NCI-H748 treated with DMSO at 0.1 percent for 48 hours (cell line): ENCODE measurements at places on chromosomes 11 and 22.
A peak's percentile ranks its signal among the peaks of the same experiment; 100 is the strongest.

DNA sequence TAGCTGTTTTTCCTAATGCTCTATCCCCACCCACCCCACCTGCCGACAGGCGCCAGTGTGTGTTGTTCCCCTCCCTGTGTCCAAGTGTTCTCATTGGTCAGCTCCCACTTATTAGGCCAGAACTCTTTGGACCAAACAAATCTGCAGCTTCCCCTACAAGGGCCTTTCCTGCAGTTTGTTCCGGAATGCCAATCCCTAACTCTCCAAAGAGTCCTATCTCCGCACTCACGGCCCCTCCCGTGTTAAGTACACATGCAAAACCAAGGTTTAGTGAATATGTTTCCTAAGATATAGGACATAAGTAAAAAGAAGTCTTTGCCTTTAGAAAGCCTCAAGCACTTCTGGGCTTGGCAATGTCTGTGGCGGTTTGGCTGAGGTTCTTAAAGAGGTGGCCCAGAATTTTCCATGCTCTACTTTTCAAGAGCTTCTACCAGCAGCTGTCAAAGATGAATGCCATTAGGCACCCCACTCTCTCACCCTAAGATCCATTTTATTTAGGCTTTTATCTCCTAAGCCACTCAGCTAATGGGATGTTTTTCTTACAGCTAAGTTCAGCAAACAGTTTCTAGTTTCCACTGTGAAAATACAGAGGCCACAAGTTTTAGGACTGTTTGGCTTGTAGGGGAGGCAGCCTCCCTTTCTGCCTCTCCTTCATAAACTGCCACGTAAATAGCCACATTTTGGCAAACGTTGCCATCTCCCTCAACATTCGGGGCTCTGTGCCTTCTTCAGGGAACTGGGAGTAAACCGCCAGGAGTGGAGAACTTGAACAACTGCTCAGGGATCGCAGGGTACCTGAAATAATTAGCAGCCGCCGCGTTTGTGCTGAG, 1.6 kb downstream of the CD59 start:
- peak; percentile 17 for DNase-seq

DNA sequence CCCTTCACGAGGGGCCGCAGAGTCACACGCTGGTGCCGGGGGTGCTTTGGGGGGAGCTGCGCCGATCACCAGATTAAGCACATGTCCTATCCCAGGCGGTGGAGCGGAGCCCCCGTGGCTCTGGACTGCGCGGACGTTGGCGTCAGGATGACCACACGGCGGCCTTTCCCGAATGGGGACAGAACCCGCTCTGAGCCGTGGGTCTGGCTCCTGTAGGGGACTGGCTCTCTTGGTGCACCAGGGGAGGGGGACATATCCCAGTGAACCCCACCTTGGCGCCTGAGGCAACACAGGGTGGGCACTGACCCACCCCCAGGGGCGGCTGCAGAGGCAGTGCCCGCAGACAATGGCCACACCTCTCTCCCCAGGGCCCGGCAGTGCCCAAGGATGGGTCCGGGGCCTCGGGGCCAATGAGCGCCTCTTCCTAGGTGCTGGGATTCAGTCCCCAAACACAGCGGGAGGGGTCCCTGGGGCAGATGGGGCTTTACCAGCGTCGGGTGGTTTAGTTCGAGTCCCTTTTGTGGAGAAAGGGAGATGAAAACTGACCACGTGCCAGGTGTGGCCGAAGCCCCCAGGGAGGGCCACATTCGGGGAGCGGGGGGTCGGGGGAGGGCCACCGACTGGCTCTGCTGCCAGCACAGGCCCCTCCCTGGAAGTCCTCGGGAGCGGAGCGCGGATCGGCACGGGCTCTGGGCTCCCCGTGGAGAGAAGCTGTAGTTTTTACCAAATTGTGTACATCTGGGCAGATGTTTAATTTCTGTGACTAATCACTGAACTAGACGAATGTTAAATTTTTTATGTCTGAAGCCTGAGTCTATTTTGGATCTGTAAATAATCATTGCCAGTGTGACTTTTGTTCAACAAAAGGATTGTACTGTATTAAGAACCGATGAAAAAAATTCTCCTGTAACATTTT, 58.9 kb downstream of the GRAMD4 start:
- DNase-seq: no peak

DNA sequence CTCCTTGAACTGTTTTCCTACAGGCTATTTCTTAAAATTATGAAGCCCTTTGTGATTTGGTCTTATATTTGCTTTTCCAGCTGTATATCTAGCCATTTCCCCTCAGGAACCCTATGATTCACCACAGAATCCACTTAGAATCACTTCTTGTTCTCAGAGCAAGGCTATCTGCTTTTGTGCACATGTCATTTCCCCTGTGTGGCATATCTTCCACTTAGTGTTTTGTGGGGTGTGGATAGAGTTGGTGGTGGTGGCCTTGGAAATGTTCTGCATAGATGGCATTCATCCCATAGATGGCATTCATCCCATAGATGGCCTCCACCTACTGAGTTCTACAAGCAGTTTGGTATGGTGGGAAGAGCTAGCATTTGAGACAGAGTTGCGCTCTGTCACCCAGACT, 44.7 kb downstream of the SWAP70 start:
- DNase-seq: no peak

DNA sequence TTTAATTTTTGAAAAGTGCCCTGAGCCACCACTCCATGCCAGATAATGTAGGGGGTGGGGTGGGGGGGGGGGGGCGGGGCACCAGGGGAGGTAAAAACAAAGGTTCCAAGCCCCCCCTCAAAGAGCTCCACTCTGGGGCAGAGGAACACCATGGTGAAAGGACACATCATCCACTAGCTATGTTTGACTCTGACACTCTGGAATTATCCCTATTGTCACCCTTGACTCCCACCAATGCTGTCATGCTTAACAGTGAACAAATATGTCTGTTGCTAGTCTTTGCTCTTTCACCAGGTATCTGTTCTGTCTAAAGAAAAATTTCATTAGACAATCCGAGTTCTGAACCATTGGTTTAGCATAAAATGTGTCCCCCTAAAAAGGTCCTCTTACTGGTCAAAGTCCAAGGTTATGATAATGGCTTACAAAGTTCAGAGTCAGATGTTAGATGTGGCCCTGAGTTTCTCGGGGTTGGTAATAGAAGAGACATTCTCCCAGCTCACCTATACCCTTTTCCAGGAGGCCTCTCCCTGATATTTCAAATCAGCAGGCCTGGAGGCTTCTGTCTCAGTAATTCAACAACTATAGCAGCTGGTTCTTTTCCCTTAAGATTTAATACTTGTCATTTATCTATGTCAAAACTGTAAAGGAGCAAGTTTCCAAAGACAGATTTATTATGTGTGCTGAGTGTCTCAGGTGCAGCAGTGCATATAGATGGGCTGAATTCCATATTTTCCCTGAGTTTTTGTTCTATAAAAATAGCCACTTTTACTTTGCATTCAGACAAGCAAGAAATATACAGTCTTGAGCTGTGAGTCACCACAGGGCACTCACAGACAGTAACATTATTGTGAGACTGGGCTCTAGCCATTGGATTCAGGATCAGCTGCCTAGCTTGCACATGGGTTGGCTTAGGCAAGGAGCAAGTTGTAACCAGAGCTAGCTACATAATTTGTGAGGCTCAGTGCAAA, 174.1 kb downstream of the CSNK2A3 start:
- DNase-seq: no peak

- DNase-seq: no peak
These were observed 91.9 kb downstream of the CDKN1C start for GRCh38 chr11:2793701-2794045.

- peak; percentile 4 for DNase-seq
These were observed at the start of gene ASCL2 for GRCh38 chr11:2270322-2271076. Gene ASCL2 (minus strand): TSS chr11:2270588. CDS start chr11:2270332, 256 bp downstream.

DNA sequence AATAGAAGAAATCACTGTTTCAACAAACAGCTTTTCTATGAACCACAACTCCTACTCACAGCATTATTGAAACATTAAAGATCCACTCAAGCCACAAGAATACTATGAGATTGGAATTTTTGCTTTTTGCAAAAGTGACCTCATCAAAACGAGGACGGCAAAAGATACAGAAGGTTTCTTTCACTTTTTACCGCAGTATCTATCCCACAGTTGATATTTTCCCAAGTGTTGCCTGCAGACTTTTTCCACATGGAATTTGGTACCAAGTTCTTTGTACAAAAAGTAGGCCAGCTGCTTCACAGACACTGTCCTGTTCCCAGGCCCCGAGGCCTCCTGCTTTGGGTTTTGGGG, 204.0 kb downstream of the TBC1D22A start:
- no peak for DNase-seq

DNA sequence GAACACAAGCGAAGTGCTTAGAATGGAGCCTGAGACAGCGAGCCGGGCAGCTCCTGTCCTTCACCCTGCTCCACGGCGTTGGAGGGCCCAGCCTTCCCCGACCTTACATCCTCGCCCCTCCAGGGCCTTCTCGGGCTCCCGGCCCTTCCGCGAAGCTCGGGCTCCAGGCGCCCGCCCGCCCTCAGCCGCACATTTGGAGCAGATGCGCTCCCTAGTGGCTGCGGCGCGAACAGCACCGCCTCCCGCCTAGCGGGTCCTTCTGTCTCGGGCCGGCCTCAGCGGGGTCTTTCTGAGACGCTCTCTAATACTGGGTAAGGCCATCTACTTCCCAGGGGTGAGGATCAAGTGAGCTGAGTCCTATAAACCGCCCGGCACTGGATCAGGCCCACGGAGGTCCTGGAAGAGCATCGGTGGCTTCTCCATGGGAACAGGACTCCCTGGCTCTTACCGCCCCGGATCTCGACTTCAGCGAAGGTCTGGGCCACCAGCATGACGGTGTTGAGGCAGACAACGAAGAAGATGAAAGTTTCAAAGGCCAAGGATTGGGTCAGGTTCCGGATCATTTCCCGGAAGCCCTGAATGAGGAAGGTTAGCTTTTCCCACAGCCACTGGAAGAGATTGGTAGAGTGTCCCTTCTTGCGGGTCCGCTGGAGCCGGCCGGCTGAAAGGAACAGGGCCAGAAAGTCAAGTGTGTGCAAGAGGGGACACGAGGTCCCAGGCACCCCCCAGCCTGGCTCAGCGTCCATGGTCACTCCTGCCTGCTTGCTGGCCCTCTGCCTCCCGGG, 3.7 kb downstream of the CATSPER1 start:
- DNase-seq: peak; percentile 40

- DNase-seq: no peak
These were observed 14.7 kb downstream of the SSH3 start for GRCh38 chr11:67317888-67318555.

GRCh38 chr11:35681163-35681767, 18.7 kb downstream of the TRIM44 start:
- DNase-seq: no peak
